NCI-H2081 treated with DMSO at 0.1 percent for 48 hours (cell line): ENCODE measurements at places on chromosomes 5 and 9.

DNA sequence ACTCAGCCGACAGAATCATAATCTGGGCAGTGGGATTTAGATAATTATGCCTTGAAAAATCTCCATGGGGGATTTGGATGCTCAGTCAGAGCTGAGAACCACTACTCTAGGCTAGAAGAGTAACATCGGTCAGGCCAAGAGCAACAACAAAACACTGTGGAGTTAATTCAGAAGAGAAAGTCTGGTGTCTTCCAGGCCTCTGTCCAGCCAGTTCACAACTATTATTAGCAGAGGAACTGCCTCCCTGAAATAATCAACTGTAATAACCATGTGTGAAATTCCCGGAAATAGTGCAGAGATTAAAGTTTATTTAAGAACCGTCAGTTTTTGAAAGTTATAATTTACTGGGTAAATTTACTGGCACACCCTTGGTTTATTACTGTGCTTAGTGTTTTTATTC is 8.2 kb upstream of the MARCHF3 start:
- no peak for DNase-seq

DNA sequence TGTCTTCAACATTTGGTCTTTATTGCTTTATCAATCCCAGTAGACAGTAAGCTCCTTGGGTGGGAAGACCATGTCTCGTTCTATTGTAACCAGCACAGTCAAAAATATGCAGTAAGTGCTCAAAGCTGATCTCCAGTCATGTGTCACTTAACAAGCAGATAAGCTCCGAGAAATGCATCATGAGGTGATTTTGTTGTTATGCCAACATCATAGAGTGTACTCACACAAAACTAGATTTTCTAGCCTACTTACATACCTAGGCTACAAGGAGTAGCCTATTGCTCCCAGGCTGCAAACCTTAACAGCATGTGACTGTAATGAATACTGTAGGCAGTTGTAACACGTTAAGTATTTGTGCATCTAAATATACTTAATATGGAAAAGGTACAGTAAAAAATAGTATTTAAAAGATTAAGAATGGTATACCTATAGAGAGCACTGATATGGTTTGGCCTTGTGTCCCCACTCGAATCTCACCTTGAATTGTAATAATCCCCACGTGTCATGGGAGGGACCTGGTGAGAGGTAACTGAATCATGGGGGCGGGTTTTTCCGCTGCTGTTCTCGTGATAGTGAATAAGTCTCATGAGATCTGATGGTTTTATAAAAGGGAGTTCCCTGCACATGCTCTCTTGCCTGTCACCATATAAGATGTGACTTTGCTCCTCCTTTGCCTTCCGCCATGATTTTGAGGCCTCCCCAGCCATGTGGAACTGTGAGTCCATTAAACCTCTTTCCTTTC is 39.8 kb upstream of the PCSK5 start:
- DNase-seq, result no peak

DNA sequence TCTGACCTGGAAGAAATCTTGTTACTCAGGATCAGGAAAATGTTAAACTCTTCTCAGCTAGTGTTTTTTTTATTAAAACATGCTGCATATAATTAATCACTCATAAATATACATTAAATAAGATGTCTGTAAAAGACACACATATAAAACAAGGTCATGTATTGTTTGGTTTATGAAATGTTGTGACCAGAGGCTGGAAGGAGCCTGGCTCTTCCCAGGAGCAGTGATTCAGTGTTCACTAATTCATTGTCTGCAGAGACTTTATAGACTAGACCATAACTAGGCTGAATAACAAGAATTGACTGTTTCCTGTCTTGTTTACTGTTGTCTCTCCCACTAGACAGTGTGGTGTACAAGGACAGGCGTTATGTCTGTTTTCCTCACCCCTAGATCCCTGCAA is 49.1 kb upstream of the ANKRD55 start:
- no peak for DNase-seq

DNA sequence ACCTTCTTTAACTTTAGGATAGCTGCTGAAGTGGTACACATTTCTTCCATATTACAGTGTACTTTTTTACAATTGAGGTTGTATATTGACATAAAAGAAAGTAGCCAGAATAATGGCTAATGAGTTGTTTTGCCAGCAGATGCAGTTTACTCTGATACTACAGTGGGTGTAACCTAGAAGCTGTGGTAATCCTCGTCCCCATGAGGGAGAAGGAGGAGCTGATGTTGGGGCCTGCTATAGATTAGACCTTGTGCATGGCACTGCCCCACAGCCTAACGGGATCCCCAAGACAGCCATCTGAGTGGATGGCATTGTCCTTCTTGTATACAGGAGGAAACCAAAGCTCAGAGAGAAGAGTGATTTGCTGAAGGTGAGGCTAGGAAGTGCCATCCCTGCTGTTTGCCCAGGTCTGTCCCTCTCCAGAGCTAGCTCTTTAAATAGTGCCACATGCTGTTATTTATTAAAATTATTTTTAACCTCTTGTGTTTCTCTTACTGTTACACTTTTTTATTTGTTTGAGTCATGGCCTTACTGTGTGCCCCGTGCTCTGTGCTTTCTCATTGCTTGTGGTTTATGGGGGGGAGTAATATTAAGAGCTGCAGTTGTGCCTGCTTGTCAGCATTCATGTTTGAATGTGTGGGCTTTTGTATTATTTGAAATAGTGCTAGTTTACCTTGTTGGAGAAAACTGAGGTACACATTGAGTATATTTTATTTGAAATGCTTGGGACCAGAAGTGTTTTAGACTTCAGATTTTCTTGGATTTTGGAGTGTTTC is 65.3 kb downstream of the ICE1 start:
- DNase-seq, result no peak

DNA sequence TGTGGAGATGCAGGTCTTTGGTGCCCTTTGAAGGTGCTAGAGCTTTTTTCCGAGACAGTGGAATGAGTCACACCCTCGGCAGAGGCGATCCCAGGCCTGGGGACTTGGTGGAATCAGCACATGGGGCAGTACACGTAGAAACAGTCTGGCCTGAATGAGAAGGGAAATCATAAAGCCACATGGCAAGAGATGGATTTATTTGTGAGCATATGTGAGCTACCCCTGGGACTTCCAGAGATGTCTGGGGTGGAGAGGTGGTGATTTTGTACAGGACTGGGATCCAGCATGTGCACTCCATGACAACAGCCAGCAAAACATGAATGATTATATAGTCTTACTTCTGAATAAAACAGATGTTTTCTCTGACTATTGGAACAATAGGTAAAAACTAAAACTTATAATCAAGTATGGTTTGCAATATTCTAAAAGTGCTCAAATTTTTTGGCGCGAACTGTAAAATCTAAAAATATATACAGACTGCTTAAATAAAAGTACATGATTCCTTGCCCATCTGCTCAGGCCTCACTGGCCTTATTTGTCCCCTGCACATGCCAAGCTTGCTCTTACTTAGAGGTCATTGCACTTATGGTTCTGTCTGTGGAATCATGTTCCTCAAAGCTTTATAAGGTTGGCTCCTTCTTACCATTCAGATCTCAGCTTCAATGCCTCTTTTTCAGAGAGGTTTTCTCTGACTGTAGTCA is 54.7 kb upstream of the SMARCA2 start:
- no peak for DNase-seq

GRCh38 chr5:53041071-53041692 is 52.0 kb downstream of the ITGA2 start:
- no peak for DNase-seq

GRCh38 chr5:30040488-30041118 is 1152.9 kb upstream of the CDH6 start:
- DNase-seq, result peak; percentile 69

DNA sequence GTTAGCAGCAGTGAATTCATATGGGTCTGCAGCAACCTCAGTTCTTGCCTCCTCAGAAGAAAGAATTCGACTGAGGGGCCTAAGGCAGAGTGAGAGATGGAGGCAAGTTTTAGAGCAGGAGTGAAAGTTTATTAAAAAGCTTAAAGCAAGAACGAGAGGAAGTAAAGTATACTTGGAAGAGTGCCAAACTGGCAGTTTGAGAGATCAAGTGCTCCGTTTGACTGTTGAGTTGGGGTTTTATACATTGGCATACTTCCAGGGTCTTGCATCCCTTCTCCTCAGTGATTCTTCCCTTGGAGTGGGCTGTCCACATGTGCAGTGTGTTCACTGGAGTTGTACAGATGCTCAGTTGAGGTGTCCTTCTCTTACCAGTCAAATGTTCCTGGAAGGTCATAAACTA is 203.6 kb downstream of the SPATA31D1 start:
- no peak for DNase-seq

DNA sequence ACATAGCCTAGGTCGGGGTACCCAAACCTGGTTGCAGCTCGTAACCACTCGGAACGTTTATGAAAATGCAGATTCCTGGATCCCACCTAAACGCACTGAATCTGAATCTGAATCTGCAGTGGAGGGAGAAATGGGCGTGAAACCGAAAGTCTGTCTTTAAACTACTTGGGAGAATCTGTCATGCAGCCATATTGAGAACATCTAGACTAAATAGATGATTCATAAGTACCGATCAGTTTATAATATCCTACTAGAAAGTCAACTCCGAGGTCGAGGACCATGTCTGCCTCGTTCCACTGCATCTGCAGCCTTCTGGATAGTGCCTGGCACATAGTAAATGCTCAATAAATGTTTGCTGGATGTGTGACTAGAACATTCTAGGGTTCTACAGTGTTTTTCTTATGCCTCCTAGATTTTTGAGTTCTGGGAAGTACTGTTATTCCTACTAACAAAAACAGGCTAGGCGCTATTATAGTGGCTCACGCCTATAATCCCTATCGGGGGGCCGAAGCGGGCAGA is 632 bp downstream of the COQ4 start:
- no peak for DNase-seq

- DNase-seq, result no peak
Measured at GRCh38 chr5:151798674-151799073, 26.9 kb downstream of the G3BP1 start.

DNA sequence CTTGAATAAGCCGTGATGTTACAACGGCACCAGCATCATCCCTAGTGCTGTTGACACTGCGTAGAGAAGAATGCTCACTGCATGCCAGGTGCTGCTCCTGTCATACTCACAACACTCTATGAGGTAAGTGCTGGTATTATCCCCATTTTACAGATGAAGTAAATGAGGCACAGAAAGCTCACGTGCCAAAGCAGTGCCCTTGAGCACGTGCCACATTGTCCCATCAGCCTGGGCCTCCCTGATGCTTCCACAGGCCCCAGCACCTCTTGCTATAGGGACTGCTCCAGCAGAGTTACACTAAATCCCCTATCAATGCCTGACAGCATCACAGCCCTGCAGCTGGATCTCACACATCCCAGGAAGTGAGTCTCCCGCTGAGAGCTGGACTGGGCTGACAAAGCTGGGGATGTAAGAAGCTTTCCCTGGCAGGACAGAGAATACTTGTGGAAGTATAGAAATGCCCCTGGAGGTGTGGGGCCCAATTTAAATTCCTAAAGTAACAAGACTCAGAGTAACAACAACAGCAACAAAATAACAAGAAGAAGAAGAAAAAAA is 216.1 kb downstream of the FSTL4 start:
- DNase-seq, result no peak

GRCh38 chr9:10208691-10209069 is 404.1 kb downstream of the PTPRD start:
- DNase-seq, result no peak

DNA sequence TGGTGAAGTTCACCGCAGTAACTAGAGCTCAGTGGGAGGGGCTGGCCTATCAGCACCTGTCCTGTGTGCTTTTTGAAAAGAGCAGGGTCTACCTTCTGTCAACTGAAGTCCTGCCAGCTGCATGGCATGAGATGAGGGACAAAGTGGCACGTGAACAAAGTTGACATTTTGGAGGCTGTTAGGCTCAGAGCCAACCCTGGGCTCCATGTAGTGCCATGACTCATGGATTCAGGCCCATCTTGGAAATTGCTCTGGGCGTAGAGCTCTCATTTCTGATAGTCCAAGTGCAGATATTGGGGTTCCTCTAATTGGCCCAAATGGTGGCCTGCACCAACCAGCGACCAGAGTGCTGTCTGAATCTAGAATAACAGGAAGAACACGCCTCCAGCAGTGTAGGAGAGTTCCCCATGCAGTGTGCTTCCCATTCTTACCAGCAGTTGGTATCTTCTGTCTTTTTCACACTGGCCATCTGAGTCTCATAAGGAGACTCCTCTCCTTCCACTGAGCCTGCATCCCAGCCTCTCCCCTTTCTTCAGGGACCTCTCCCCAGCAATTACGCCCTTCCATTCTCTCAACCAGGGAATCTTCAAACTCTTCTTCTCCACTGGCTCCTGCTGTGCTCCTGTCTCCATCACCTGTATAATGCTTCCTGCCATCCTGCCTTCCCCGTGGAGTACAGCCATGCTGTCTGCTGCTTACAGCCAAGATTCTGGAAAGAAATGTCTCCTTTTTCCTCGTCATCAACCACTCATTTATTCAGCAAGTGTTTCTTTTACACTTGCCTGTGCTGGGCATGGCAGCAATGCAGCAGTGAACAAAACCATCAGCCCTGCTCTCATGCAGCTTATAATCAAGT is 30.4 kb downstream of the IRF1 start:
- DNase-seq, result peak; percentile 47

DNA sequence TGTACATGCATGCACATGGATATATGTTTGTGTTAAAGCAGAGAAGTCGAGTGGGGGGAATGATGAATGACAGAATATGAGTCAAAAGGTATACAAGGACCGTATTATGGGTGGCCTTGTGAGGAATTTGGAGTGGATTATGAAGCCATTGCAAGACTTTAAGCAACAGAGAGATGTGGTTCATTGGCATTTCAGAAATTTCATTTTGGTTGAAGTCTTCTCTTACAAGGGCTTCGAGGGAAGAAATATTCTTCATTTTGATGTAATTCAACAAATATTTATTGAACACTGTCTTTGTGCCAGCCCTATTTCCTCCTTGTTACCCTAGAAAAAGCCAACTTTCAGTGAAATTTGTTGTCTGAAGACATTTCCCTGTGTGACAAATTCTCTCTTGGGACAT is 83.9 kb upstream of the SLCO6A1 start:
- no peak for DNase-seq

DNA sequence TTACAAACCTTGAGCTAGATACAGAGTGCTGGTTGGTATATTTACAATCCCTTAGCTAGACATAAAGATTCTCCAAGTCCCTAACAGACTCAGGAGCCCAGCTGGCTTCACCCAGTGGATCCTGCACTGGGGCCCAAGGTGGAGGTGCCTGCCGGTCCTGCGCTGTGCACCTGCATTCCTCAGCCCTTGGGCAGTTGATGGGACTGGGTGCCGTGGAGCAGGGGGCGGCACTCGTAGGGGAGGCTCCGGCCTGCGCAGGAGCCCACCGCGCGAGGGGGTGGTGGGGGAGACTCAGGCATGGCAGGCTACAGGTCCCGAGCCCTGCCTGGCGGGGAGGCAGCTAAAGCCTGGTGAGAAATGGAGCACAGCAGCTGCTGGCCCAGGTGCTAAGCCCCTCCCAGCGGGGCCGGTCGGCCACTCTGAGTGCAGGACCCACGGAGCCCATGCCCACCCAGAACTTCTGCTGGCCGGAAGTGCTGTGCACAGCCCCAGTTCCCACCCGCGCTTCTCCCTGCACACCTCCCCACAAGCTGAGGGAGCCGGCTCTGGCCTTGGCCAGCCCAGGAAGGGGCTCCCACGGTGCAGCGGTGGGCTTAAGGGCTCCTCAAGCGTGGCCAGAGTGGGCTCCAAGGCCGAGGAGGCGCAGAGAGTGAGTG is 1464.7 kb downstream of the EFNA5 start:
- no peak for DNase-seq
